ENCODE measurements at places on chromosomes 13 and 19.
A peak's percentile ranks its signal among the peaks of the same experiment; 100 is the strongest.

DNA sequence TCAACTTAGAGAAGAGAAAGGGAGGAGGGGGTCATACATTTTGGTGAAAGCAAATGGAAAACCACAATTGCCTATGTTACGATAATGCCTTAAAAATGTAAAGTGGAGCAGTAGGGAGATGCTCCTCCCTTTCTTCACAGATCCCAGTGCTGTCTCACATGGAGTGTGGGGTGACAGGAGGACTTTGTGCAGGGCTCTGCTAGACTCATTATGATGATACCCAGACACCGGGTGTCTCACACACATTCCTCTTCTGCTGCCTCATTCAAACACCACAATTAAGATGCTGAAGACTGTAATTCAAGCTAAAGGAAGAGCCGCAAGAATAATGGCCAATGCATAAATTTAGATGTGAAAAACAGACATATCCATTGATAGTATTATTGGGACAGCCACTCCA, 150.6 kb downstream of the LHFPL6 start:
- no peak for DNase-seq

- DNase-seq: no peak
Observed at GRCh38 chr19:13849991-13850909, 26.7 kb upstream of the NANOS3 start.

DNA sequence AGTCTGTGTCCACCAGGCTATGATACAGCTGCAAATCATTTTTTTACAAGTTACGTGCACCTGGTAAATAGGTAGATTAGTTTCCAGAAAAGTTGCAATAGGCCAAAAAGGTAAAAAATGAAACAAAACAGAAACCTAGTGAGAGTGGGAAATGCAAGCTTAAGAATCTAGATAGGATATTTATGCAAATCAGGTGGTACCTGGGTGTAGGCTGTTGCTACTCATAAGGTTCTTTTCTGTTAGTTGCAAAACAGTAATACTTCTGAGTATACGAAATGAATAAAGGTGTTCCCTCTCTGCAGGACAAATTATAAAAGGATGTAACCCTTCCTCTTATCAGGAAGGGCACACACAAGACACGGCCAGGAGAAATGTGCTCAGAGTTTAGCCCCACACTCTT, 97.9 kb downstream of the UGGT2 start:
- no peak for DNase-seq

DNA sequence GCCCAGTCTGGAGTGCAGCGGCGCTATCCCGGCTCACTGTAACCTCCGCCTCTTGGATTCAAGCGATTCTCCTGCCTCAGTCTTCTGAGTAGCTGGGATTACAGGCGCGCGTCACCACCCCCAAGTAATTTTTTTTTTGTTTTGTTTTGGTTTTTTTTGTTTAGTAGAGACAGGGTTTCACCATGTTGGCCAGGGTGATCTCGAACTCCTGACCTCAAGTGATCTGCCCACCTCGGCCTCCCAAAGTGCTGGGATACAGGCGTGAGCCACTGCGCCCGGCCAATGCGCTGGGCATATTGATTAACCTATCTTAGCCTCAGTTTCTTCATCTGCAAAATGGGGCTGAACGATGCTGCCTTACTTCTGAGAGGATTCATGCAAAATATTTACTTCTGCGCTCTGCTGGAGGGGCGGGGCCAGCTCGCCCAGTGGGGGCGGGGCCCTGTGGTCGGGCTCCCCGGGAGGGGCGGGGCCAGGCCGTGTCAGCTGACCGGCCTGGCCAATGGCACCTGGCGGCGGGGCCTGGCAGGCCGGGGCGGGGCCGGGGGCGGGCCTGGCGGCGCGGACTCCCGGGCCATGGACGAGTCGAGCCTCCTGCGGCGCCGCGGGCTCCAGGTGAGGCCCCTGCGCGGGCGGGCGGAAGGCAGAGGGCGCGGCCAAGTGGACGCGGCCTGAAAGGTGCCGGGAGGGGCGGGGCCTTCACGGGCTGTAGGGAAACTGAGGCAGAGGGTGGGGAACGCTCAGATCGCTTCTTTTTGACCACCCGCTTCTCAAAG, at the start of gene MAST3:
TSS of gene MAST3 (plus strand) at position 562 of the 776 bp plus-strand sequence. CDS start at position 577, 15 bp downstream.
- DNase-seq: peak; percentile 91

GRCh38 chr13:23510544-23510916, 59.7 kb upstream of the TNFRSF19 start:
- no peak for DNase-seq

DNA sequence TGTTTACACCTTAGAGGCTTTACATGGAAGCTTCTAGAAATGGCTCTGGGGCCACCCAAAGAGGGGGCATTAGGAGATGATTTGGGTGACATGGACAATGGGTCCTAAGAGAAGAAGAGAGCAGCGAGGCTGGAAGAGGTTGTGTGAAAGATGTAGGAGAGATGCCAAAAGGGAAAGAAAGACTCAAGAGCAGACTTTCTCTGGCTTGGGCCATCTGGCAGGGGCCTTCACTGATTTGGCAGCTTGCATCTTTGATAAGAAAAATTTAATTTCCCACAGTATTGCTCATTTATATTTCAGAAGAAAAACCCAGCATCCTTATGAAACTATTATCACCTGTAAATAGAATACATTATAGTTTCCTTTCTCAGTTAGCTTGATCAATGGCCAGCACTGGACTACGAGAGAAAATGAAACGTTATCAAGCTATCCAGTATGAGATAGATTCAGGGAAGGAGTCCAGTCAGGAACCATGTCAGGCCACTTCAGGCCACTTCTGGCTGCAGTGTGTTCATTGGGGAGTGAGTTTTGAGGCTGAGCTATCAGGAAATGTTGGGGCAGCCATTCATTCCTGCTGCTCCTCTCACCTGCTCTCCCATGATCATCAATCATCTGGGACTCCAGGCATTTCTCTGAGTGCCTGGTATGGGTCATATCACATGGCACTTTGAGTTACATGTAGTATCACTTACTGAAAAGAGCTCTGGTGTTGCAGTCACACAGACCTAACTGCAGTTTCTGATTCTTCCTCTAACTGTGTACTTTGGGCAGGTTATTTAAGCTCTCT, 10.3 kb downstream of the SCEL start:
- no peak for DNase-seq

- no peak for DNase-seq
Observed at GRCh38 chr13:34733721-34734120, 208.3 kb upstream of the NBEA start.
